ENCODE measurements at places on chromosomes 7 and 10. TPM values are rescaled to one million over a fixed set of nuclear protein-coding genes. Genes with fewer than 3 reads are reported as not detected.

DNA sequence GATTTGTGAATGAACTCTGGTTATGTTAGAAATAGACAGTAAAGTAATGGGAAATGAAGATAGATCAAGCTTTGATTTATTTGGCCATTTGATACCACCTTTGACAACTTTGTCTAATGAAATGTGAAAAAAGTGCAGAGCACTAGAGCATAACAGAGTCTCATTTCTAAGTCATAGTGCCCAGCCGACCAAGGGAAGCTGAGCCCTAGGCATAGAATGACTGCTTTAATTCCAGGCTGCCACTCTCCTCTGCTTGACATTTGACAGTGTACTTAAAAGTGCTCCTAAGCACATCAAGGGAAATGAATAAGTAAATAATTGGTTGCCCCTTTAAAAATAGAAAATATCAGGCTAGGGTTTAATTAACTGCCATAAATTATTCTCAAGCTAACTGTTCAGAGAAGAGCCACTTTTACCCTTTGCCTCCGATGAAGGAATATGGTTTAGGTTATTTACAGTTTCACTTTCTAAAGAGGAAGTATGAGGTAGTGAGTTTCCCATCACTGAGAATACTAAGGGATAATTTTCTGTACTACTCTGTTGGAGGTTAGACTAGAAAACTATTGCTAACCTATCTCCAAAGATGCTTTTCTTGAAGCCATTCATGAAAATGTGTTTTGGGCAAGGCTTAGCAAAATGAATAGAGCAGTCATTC, 591.6 kb downstream of the REEP3 start:
- DNase-seq = no peak

- no peak for DNase-seq
Measured at GRCh38 chr7:45623740-45624391, 49.7 kb downstream of the ADCY1 start.

DNA sequence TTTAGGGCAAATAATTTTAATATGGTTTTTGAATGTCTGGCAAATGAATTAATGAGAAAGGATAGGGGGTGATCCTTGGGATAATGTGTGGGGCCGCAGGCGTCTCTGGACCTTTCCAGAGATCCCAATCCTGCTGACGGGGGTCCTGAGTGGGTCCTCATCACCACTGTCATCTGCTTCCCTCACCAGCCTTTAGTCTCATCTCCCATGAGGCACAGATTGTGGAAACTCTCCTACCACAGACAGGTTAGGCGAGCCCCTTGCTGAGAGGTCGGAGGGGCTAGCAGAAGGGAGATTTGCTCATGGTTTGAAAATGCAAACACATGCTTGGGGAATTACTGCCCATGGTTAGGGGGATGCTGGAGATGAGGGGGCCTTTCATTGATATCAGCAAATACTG, 484.6 kb downstream of the RPS24 start:
- DNase-seq = no peak

MRLN gene
- not detected for total RNA-seq

KLF14 gene
- total RNA-seq = 0.64 TPM

RAMP3 gene
- not detected for total RNA-seq

All from H4 (cell line).